ENCODE measurements at places on chromosomes 13 and 19.

GRCh38 chr19:29528946-29529645 lies 3.3 kb downstream of the VSTM2B start:
- DNase-seq, result no peak

- no peak for DNase-seq
Measured at GRCh38 chr19:46482631-46483030, 11.3 kb upstream of the PNMA8A start.

DNA sequence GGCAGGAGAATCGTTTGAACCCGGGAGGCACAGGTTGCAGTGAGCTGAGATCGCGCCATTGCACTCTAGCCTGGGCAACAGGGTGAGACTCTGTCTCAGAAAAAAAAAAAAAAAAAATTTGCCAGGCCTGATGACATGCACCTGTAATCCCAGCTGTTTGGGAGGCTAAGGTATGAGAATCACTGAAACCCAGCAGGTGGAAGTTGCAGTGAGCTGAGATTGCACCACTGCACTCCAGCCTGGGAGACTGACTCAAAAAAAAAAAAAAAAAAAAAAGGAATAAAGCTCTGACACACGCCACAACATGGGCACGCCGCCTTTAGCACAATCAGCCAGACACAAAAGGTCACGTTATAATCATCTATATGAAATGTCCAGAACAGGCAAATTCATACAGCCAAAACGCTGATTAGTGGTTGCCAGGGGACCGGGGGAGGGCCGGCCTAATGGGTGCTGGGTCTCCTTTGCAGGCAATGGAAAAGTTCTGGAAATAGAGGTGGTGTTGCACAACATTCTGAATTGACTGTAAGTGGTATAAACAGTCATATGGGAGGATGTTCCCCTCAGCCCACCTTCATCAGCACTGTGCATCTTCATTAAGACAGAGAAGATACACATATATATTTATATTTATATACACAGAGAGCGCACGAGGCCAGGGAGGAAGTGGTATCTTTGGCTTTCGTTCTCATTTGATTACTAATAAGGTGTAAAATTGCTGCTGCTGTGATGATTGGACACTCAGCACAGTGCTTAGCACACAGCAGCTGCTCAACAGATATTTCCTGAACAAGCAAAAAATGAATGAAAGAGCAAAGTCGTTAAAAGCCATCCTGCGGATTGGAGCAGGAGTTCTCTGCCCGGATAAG lies 3.8 kb downstream of the HSPBP1 start:
- DNase-seq, result no peak

DNA sequence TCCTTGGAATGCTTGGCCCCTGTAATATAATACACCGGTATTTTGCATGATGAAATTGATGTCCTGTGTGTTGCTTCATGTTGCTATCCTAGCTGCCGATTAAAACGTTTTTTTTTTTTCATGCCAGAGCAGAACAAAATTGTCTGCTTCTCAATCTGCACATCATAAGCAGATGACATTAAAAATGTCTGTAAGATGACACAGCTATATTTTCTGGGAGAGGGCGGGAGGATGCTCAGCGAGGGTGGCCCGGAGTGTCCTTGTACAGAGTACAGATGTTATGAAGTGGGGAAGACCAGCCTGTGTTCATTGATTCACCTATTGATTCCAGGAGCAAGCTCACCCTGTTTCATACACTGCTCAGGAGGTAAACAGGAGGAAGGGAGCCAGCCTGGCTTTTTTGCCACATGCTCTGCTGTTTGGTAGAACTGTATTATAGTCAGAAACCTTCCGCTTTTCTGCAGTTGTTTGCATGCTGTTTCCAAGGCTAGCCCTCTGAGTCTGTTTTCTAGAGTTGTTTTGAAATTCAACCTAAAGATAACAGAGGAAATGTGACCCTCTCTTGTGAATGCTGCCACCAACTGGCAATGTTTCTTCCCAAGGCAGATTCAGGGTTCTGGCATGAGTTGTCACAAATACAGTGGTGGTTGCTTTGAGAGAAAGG lies 4.7 kb upstream of the IRS2 start:
- no peak for DNase-seq

GRCh38 chr13:40343550-40344269 lies 322.7 kb downstream of the FOXO1 start:
- DNase-seq, result no peak

Data from stimulated activated CD8-positive, alpha-beta memory T cell treated with anti-CD3 and anti-CD28 coated beads, Interleukin-4, amount 100 ng/mL, for 4 hours (primary cell).